Stimulated activated CD8-positive, alpha-beta memory T cell treated with anti-CD3 and anti-CD28 coated beads, Interleukin-4, amount 100 ng/mL, for 1 hour (primary cell): ENCODE measurements at places on chromosomes 2 and 18.

GRCh38 chr2:43605851-43606250 lies 10.0 kb upstream of the THADA start:
- no peak for DNase-seq

GRCh38 chr2:229201521-229201920 lies 69.6 kb downstream of the PID1 start:
- no peak for DNase-seq

- no peak for DNase-seq
Observed at GRCh38 chr2:91477731-91478672, 2786.5 kb downstream of the RPIA start.

GRCh38 chr18:6943143-6943542 lies 174.5 kb downstream of the LAMA1 start:
- no peak for DNase-seq

DNA sequence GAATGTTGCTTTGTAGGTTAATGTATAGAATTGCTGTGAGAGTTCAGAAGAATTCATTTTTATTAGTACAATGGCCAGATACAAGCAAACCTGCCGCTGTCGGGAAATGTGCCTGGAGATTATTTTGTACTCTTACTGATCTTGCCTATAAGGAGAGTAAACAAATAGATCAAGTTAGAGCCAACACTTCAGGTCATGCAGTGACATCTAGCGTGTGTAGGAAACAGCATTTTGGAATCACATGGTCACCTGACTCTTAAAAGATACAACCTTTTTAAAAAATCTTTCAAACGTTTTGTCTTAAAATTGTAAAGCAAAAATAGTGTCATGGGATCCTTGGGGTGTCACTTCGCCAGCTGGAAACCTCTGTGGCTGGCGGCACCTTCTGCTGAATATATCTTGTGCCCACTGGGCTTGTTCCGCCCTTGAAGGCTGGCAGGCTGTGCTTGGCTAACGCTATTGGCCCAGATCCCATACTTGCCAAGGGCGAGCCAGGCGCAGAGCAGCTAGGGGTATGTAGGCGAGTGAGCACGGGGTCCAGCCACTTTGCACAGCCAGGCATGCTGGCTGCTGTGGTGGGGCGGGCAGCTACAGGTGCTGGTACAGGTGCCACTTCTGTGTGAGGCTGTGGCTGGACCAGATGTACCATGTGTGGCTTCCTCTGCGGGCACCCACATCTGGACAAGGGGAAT lies 19.5 kb upstream of the RPRM start:
- no peak for DNase-seq
